Neural progenitor cell (in vitro differentiated cells): ENCODE measurements at places on chromosomes 1 and 21. TPM values are rescaled to one million over a fixed set of nuclear protein-coding genes. Genes with fewer than 3 reads are reported as not detected.

DNA sequence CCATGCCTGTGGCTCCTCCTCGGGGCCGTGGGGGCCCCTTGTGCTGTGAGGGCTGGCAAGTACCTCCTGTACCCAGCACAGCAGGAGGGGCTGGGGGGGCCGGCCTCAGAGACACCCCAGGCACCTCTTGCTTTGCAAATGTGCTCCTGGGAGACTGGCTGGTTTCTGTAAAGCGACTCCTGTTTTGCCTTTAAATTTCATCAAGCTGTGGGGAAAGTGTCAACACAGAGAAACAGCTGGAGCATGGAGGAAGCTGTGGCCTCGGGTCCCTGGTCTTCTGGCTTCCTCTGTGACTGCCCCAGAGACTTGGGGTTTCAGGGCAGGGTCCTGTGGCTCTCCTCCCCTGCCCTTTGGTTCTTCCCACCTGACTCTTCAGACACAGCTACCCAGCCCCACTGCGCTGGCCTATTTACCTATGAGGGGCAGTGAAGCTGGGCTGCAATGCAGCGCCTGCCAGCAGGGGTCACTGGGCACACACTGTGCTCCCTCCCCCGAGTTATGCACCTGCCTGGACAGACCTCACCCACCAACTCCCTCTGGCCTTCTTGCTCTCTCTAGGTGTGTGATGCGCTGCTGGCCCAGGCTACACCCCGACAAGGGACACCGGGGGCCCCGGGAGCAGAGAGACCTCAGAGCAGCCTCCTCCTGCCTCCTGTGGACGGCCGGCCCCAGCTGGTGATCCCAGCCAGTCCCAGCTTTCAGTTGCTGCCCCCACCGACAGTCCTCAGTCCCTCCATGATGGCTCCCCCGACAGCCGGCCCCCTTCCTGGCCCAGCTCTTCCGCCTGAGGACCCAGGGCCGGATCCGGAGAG, 17.6 kb upstream of the PEX10 start:
- DNase-seq: no peak

DNA sequence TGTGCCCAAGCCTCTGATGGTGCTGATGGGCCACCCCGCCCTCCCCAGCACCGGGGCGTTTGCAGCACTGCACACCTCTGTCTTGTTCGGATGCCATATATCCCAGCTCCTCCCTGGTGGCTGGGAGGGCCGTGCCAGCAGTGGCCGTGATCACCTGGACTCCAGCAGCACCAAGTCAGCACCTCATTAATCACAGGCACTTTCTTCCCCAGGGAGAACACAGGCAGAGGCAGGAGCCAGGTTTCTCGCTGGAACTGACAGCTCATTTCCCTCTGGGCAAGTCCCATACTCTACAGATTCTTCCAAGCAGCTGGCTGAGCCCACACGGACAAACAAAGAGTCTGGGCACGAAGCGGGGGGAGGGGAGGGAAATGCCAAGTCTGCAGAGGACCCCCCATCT, 141.7 kb upstream of the EDN2 start:
- DNase-seq: no peak

GRCh38 chr1:199573047-199573446, 454.5 kb upstream of the NR5A2 start:
- no peak for DNase-seq

DNA sequence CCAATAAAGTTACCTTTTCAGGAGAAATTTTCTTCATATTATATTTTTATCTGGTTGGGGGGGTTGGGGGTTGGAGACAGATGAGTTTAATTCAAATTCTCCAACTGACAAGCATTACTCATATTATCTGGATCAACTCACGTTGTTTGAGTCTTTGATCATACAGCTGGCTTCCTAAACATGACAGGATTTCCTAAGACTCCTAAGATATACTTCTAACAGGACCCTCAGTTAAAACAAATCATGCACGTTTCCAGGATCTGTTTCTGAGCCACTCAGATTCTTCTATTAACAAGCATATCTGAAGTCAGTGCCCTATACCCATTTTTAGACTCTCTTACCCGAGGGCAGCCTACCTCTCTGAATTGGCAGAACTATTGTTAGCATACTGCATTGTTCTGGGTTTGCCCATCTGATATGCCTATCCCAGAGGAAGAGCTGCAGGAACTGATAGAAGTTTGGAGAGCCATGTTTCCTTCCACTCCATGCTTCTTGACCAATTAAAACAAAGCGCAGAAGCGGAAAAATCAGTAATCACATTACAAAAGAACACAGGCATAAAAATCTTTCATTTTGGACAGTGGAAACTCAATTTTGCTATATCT, 653.9 kb downstream of the LTN1 start:
- DNase-seq: no peak

DNA sequence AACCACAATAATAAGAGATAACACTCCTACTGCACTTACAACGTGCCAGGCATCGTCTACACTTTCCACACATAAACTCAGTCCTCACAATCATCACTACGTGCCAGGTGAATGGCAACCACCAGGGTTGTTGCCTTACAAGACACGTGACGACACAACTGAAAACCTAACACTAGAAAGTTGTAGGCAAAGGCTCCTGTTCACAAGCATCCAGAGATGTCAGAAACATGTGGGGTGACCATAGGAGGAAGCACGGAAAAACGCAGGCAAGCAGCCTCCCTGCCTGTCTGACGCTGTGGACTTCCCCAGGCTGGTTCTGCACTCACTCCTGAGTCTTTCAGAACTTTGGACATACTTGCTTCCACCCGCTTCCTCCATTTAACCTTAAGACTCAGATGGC, 7.0 kb downstream of the CAPZB start:
- no peak for DNase-seq

GRCh38 chr1:49252917-49253316, 476.2 kb upstream of the BEND5 start:
- DNase-seq: no peak

DNA sequence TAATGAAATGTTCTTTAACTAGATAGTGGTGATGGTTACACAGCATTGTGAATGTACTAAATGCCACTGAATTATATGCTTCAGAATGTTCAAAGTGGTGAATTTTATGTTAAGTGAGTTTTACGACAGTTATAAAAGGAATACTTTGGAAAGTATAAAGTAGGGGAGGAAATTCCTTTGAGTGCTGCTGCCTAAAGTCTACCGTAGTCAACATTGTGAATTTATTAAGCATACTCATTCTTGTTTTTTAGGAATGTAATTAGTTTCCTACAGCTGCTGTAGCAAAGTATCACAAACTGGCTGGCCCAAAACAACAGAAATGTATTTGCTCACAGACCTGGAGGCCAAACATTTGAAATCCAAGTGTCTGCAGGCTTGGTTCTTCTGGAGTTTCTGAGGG, 73.0 kb downstream of the SWT1 start:
- DNase-seq: no peak

GRCh38 chr1:33081554-33082305, 777 bp downstream of the AZIN2 start:
- DNase-seq: peak; percentile 57

- DNase-seq: no peak
Measured at GRCh38 chr1:55347866-55348265, 132.7 kb upstream of the USP24 start.

GRCh38 chr1:85581802-85582686, 1.5 kb downstream of the CCN1 start:
- DNase-seq: peak; percentile 66

DNA sequence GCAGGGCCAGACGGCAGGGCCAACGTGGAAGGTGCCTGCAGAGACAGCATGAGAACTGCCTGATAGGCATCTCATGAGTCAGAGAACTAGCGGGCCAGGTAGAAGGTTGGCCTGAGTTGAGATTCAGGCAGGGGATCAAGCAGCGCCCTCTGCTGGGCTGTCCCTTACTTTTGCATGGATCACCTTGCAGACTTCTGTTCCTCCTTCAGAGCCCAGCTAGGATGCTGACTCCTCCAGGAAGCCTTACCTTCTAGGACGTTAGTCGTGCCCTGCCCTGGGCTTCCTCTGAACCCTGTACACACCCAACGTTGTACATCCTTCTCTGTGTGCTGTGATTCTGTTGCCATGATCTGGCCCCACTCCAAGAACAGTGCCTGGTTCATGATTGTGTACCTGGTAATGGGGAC, 231.3 kb upstream of the VAMP3 start:
- DNase-seq: peak; percentile 76

DNA sequence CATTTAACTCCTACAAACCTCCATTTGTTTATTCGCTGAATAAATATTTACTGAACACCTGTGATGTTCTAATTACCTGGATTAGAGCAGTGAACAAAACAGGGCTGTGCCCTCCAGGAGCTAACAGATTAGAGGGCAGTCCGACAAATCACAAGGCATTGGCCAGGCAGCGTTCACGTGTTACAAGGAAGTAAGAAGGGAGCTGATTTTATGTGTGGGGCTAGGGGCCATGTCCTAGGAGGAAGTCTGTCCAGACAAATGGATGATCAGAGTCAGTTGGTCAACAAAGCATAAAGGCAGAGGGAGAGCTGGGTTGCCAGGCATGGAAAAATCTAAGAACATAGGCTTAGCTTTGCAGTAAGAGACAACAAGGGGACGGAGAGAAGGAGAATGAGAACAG, 57.3 kb upstream of the BACE2 start:
- no peak for DNase-seq

GRCh38 chr1:38327559-38327973, 281.0 kb upstream of the POU3F1 start:
- no peak for DNase-seq

DNA sequence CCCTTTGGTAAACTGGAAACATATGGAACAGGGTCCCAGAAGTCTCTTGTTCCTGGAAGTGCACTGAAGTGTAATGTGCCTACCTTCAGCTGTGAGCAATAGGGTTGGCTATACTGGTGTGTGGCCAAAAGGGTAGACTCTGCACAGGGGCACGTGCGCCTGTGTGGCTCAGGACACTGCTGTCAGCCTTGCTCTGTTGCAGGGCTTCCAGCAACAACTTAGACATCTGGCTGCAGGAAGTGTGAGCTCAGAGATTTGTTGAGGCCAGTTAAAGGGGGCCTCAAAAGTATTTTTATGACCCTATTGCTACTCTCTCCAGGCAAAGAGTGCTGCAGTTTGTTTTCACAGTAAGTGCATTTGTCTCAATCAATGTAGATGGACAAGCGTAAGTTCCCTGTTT, 7.5 kb downstream of the CTPS1 start:
- DNase-seq: no peak

- peak; percentile 25 for DNase-seq
Measured at GRCh38 chr21:45018131-45019075, 56.0 kb upstream of the ADARB1 start.

DNA sequence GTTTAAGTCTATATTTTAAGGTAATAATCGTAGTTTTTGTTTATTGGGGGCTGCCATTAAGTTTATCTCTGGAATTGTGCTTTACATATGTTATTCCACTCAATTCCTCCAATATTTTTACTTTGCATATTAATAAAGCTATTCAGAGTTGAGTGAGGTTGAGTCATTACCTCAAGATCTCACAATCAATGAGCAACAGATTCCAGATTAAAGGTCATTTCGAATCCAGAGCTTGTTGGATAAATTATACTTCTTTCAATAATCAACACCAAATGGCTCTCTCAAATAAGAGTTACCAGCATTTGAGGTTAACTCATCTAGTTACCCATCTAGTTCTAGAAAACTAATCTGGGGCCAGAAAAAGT, 16.7 kb downstream of the RGS4 start:
- DNase-seq: no peak

DNA sequence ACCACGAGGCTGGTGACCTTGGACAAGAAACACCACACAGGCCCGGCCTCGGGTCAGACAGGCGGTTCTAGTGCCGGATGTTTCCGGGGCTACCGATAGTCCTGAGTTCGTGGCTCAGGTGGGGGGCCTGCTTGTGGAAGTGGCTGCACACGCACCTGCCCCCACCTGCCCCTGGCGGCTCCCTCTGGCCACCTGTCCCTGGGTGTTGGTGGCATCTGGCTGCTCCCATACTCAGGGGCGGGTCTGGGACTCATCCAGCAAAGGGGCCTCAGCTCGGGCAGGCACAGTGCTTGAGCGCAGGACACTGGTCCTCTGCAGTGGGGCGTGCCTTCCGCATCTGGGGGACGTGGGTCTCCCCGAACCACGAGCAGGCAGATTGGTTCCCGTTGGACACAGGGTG, 33.6 kb downstream of the TP73 start:
- no peak for DNase-seq

GRCh38 chr1:176938375-176938774, 226.1 kb downstream of the ASTN1 start:
- DNase-seq: no peak

GRCh38 chr1:59720326-59721115, 94.2 kb upstream of the HOOK1 start:
- no peak for DNase-seq

- DNase-seq: no peak
Measured at GRCh38 chr1:96474985-96475743, 246.4 kb upstream of the PTBP2 start.

GRCh38 chr1:174021591-174022079, 522 bp downstream of the RC3H1 start:
- peak; percentile 82 for DNase-seq

SLC6A9 gene
- total RNA-seq: 1.4 and 5.6 TPM in 2 replicates

AUNIP gene
- total RNA-seq: 15.2 and 17.1 TPM in 2 replicates

TMEM183A gene
- 92.4 and 111 TPM in 2 replicates for total RNA-seq

ADGRL2 gene
- total RNA-seq: 201 and 270 TPM in 2 replicates

CYP4Z1 gene
- total RNA-seq: not detected in 2 replicates

ACTL8 gene
- total RNA-seq: 0.15 TPM in 1 of 2 replicates, not detected in the other

CR1L gene
- total RNA-seq: not detected in 2 replicates
